ENCODE measurements at places on chromosomes 5 and 9. TPM values are rescaled to one million over a fixed set of nuclear protein-coding genes. Genes with fewer than 3 reads are reported as not detected.

The SPATA31A3 gene
- total RNA-seq = not detected

The PTGS1 gene
- 1.4 TPM for total RNA-seq

The SPINK6 gene
- not detected for total RNA-seq

The GABRB2 gene
- total RNA-seq = not detected

The CAVIN4 gene
- 2.0 TPM for total RNA-seq

Data from lung microvascular endothelial cell (primary cell).